ENCODE measurements at places on chromosomes 6 and 20. TPM values are rescaled to one million over a fixed set of nuclear protein-coding genes. Genes with fewer than 3 reads are reported as not detected.

Gene EEF1A2
- total RNA-seq: 23.5 TPM

Gene IYD
- total RNA-seq: 10.0 TPM

Gene SLC17A4
- total RNA-seq: 9.6 TPM

DNA sequence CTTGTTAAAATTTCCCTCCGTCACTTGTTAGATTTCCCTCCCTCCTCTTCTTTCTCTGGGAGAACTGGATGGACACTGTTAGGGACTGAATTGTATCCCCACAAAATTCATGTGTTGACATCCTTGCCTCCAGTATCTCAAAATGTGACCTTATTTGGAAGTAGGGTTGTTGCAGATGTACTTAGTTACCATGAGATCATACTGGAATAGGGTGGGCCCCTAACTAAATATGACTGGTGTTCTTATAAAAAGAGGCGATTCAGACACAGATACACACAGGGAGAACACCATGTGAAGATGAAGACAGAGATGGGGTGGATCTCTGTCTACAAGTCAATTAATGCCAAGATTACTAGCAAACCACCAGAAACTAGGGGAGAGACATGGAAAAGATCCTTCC, 139.5 kb downstream of the ALDH8A1 start:
- no peak for DNase-seq

DNA sequence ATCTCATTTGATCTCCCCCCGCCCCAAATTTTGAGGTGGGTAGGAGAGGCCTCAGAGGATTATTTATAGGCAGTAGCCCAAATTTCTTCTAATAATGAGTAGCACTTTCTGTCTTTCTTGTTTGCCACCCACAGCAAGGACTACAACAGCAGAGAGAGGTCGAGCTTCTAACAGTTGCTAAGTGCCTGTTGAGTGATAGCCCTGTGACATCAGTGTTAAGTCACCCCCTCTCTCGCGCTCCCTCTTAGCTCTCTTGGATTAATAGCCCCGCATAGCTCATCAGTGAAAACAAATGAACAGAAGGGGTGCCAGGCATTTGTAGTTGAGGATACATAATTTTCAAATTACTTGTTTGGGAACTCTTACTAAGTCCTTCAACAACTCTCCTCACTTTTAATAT, 3.5 kb downstream of the ANKRD60 start:
- DNase-seq: no peak

Gene KIF16B
- 18.3 TPM for total RNA-seq

- no peak for DNase-seq
Measured at GRCh38 chr6:107894809-107895396, 63.1 kb downstream of the SEC63 start.

- DNase-seq: no peak
Measured at GRCh38 chr6:41345901-41346300, 10.5 kb downstream of the NCR2 start.

- DNase-seq: no peak
Measured at GRCh38 chr6:102793752-102794151, 1400.2 kb downstream of the GRIK2 start.

Gene DEFB128
- total RNA-seq: not detected

DNA sequence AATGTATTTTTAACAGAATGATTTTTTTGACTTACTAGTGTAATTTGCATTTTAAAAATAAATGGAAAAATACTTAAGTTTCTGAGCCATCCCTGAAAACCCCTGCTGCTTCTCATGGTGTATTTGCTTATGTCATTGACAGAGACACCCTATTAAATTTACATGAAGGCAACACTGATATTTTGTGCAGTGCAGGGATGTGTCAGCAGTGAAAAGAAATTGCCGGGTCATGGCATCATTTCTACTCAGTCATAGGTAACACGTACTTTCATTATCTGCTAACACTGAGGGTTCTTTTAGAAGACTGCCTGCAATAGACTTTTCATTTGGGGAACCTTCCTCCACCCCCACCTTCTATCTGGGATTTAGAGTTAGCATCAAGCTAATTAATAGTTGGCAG, 136.7 kb upstream of the RNF217 start:
- DNase-seq: no peak

GRCh38 chr6:139145661-139146060, 10.8 kb downstream of the HECA start:
- DNase-seq: no peak

DNA sequence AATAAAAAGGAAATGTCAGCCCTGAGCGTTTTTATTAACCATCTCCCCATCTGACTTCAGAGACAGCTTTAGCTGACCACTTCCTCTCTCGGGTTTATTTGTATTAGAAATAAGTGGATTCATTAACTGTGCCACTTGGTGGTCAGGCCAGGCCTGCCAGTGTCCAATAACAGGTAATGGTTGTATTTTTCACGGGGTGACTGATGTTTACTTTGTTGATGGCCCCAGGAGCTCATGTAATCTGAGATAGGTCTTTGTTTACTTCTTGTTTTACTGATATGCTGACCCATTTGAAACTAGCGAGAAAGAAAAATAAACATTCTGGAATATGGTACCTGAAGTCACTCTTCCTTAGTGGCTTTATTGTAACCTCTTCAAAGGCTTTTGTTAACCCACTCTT, 504.3 kb upstream of the SLC35B3 start:
- DNase-seq: no peak

DNA sequence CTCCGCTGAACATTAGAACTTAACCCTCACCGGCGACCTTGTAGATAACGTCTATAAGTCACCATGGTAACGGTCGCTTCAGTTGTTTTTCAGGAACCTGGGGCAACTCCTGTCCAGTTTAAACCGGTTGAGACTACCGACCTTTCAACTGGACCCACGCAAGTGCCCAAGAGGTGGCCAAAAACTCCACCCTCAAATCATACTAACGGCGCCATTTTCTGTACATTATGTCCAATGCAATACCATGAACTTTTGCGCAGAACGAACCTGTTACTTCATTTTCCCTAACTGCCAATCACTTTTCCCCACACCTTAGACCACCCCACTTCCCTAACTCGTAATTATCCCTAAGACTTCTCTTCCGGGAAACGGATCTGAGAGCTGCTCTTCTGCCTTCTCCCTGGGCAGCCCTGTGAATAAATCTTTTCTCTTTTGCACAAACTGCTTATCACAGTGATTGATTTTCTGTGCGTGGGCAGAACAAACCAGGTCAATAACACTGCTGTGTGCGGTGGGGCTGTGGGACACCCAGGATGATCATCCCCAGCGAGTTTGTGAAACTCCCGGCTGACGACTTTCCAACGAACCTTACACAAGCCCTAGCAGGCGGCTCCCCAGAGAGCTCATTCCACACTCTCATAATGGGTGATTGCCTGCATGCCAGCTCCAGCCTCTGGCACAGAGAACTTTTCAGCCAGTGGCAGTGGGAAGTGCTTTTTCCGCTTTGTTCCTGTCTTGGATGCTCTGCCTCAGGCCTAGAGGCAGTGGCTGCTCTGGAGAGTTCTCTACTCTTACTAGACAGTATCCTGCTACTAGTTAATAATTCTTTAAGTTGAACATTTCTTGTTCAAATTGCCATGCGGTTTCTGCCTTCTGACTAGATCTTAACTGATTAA, 28.6 kb downstream of the GPX5 start:
- DNase-seq: peak; percentile 57

Gene TXLNB
- 0.56 TPM for total RNA-seq

DNA sequence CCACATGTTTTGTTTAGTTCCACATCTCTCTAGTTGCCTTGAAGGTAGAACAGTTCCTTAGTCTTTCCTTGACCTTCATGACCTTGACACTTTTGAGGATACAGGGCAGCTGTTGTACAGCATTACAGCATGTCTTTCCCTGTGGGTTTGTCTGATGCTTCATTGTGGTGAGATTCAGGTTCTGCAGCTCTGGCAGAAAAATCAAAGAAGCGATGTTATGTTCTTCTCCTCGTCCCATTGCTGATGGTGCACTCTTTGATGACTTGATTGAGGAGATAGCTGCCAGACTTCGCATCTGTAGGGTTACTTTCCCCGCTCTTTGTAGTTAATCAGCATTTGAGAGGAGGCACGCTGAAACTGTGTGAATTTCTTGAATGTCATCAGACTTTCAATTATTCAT, 12.0 kb downstream of the CEBPB start:
- DNase-seq: no peak

Gene ASF1A
- total RNA-seq: 32.7 TPM

GRCh38 chr20:50404419-50405234, 105.6 kb upstream of the PTPN1 start:
- DNase-seq: no peak

DNA sequence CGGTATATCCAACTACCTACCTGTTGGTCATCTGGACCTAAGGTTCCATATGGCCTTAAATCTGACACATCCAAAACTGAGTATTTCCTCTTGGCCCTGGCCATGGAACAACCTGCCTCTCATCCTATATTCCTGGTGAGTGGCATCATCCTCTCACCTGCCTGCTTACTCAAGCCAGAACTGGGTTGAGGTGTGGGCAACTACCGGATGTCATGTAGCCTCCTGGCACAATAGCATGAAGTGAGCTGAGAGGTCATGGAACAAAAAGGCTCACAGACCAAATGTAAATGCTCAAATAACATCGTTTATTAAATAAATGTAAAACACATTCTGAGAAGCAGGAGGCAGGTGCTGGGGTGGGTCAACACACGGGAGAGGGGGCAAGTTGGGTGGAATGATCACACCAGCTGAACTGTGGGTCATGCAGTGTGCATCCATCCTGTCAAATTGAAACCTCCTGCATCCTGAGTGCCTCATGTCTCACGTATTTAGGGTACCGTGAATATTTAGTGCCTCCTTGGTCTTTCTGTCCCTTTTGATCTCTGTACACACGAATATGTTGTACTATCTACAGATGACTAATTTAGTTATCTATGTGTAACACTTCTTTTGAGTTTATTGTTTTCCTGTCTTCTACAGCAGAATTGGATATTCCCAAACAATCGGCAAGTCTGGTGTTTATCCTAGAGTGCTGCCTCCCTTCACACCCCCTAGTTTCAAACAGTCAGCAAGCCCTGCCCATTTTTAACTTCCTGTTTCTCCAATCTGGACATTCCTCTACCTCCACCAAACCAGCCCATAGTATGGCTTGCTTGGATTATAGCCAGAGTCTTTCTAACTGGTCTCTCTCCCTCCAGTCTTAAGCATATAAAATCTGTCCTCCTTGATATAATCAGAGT, 7.9 kb upstream of the POU5F1 start:
- DNase-seq: no peak

- no peak for DNase-seq
Measured at GRCh38 chr6:19655744-19656143, 181.4 kb upstream of the ID4 start.

- DNase-seq: no peak
Measured at GRCh38 chr6:141976994-141977393, 155.7 kb upstream of the GJE1 start.

Gene BACH2
- total RNA-seq: 7.1 TPM

- DNase-seq: no peak
Measured at GRCh38 chr6:75438442-75439116, 55.0 kb downstream of the FILIP1 start.

DNA sequence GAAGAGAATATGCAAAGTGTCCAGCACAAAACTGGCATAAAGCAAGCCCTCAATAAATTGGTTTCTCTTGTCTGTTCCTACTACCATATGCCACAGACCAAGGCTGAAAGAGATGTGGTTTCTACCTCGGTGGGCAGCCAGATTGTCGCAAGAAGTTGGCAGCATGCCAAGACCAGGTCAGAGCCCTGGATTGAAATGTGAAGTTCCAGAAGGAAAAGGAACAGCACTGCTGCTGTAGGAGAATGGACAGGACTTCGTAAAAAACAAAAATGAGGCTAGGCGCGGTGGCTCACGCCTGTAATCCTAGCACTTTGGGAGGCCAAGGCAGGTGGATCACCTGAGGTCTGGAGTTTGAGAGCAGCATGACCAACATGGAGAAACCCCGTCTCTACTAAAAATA, 22.1 kb downstream of the MRPL14 start:
- no peak for DNase-seq

DNA sequence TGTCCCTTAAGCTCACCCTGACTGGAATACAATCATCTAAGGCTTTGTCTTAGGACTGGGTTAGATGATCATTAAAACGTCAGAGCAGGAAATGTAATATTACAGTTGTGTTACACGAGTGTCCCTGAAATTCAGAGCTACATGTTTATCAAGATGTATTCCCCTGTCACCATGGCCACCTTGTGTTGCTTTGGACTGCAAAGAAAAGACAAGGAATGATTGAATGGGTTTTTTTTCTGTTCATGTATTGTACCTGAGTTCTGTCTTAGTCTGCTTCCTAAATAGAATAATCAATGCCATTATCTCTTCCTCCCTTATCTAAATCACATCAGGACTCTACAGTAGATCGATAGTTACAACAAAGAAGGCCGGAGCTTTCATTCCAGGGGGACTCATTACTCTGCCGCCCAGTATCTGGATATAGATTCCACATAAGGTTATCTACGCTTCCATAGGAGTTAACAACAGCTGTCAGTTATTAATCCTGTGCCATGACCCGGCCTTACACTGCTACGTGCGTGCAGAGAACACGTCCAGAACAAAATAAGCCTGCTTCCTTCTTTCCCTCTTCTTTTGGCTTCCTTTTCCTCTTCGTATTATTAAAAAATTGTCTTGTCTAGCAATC, 274.1 kb upstream of the SASH1 start:
- no peak for DNase-seq

- no peak for DNase-seq
Measured at GRCh38 chr20:6715401-6715941, 52.0 kb upstream of the BMP2 start.

GRCh38 chr6:5813625-5814027, 193.1 kb downstream of the NRN1 start:
- no peak for DNase-seq

GRCh38 chr6:147468634-147469033, 39.9 kb upstream of the SAMD5 start:
- DNase-seq: no peak

Gene TINAG
- 0.76 TPM for total RNA-seq

Gene AP5S1
- total RNA-seq: 13.8 TPM

GRCh38 chr6:146456886-146457285, 86.7 kb upstream of the RAB32 start:
- DNase-seq: no peak

DNA sequence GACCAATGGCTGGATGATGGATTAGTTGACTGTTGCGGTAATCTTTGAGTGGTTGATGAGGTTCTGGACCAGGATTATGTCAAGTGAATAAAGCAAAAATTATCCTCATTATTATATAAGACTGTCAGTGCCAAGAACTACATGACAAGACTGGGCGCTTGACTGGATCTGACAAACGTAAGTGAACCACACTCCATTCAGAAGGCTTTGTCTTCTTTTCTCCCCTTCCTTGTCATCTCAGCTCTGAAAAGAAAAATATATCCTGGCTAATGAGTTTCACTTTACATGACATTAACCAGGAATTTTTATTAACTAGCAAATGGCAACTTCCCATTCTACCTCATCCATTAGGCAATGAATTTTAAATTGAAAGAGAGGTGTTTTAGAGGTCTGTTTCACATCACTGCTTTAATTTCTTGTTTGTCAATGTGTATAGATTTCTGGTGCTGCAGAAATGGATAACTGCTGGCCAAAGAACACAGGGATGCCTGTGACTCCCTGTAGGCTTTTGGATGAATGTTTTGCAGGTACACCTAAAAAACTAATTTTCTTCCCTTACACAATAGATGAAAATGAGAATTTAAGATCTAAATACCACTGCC, 150.1 kb downstream of the ELOVL4 start:
- DNase-seq: no peak

Gene ZFP57
- not detected for total RNA-seq

- no peak for DNase-seq
Measured at GRCh38 chr6:13472099-13472498, 15.3 kb downstream of the GFOD1 start.

Gene AGER
- 5.9 TPM for total RNA-seq

Gene IMPG1
- total RNA-seq: 0.44 TPM

- DNase-seq: no peak
Measured at GRCh38 chr6:36563237-36563927, 16.1 kb upstream of the STK38 start.

Gene C6orf15
- total RNA-seq: not detected

- no peak for DNase-seq
Measured at GRCh38 chr6:15768999-15769398, 106.2 kb upstream of the DTNBP1 start.

Gene KIF25
- total RNA-seq: not detected
